Ureter (tissue), 1 donor: ENCODE measurements at places on chromosomes 2 and 18. TPM values are rescaled to one million over a fixed set of nuclear protein-coding genes. Genes with fewer than 3 reads are reported as not detected.
A peak's percentile ranks its signal among the peaks of the same experiment; 100 is the strongest.

GRCh38 chr2:140076164-140076563, 1296.0 kb upstream of the NXPH2 start:
- no peak for DNase-seq

The STK25 gene
- total RNA-seq: 166 TPM

DNA sequence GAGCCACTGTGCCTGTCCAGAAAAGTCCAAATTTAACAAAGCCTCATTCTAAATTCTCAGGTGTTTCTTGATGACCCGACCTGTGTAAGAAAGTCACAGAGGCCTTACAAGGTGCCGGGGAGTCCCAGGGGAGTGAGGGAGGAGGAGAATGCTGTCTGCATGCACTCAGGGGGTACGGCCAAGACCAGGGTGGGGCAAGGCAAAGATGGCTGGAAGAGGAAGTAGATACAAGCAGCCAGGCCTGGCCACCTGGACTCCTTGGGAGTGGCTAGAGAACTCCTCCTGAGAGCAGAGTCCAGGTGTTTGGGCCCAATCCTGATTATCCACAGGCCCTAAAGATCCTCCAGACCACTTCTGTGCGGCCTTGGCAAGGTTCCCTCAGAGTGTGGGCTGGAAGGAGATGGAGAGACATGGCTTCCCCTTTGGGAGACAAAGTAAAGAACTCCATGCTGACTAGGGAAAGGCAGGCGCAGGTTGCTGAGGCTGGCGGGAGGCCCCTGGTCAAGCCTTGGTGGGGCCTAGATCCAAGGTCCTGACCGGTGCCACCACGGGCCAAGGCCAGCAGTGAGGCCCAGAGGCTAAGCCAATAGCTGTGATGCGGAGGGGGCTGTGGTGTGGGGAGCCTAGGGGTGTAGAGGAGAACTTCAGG, 74.7 kb downstream of the COPS8 start:
- peak; percentile 32 for DNase-seq

The POLE4 gene
- total RNA-seq: 41.7 TPM

- no peak for DNase-seq
Observed at GRCh38 chr18:8065284-8065683, 498.2 kb downstream of the PTPRM start.

DNA sequence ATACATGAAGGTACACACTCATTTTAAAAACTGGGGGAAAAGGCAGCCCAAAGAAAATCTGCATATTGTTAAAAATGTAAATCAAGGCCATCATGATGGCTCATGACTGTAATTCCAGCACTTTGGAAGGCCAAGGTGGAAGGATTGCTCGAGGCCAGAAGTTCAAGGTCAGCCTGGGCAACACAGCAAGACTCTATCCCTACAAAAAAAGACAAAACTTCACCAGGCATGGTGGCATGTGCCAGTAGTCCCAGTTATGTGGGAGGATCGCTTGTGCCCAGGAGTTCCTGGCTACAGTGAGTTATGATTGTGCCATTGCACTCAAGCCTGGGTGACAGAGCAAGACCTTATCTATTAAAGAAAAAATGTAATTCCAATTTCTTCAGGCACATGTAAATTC, 34.6 kb upstream of the TMEM247 start:
- no peak for DNase-seq

GRCh38 chr2:215693193-215693998, 257.5 kb upstream of the FN1 start:
- no peak for DNase-seq

The SCN9A gene
- total RNA-seq: 3.1 TPM

GRCh38 chr2:45214550-45214949, 205.3 kb upstream of the SIX2 start:
- no peak for DNase-seq

The SCN3A gene
- total RNA-seq: 0.83 TPM
